Activated T-helper 17 cell treated with anti-CD3 and anti-CD28 coated beads, Interleukin-2, amount 50 U/mL, for 72 hours (primary cell): ENCODE measurements at places on chromosomes 7 and 10.
A peak's percentile ranks its signal among the peaks of the same experiment; 100 is the strongest.

DNA sequence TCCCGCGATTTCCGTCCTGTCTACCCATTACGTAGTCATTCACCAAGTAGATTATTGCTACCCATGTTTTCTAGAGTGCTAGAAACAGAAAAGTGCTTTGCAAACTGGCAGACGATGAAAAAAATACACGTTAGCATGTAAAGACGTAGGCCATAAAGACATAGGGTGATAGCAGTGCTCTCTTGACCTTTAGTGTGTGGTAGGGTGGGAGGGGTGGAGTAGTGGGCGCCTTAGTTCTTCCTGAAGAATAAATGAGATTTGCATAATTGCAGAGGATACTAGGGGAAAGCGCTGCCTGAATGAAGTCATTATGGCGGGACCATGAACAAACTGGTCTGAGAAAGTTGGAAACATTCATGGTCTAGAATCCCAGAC lies 948 bp downstream of the ZNF485 start:
- ATAC-seq, result no peak

DNA sequence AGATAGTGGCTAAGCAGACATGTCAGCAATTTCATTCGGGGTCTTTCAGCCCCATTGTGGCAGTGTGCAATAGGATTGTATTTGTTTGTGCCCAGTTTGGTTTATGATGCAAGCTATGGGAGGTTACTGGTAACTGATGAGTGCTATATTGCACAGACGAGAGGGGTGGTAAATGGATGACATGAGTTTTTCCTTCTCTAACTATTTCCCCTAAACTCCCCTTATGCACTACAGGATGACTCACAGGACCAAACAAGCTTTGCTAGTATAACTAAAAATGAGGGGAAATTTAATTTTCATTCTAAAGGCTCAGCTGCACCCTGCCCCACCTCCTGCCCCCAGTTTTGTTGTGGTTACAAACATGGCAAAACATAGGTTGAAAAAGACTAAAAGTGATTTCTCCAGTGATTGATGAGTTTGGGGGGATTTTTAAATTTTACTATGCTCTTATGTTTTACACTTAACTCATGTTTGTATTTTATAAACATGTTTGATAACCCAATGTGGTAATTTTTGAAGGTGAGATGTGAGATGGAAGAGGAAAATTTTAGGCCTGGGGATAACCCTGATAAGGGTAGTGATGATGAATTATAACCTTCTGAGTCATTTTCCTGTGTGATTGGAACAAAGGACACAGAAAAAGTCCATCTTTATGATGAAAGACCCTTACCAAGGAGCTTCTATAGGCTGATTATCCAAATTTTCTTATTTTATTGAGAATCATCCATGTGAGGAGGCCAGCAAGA lies 60.8 kb upstream of the NAMPT start:
- peak; percentile 79 for ATAC-seq

DNA sequence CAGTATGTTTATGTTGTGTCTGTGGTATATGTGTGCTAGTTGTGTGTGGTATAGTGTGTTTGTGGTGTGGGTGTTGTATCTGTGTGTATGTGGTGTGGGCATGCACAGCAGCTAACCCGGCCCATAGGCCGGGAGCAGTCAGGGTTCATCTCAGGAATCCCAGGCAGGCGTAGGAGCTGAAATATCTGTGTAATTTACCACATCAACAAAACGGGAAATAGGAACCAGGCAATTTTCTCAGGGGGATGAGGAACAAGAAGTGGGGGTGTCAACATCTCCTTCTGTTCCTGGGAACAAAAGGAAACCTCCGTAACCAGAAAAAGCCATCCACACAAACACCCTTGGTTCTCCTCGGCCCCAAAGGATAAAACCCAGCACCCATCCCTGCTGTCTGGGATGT lies 24.5 kb upstream of the ZNF488 start:
- no peak for ATAC-seq

DNA sequence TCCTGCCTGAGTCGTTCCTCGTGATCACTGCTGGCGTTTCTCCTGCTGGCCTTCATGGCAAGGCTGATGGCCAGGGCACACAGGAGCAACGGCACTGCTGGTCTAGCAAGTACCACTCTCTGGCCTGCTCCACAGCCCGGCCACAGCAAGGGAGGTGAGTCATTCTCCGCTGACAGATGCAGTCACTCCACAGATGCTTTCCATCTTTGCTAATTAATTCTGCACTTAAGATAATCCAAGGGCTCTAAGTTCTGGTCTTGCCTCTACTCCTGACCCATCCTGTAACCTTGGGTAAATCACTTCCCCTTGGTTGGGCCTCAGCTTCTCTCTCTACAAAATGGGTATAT lies 244.4 kb downstream of the RPS24 start:
- ATAC-seq, result no peak

DNA sequence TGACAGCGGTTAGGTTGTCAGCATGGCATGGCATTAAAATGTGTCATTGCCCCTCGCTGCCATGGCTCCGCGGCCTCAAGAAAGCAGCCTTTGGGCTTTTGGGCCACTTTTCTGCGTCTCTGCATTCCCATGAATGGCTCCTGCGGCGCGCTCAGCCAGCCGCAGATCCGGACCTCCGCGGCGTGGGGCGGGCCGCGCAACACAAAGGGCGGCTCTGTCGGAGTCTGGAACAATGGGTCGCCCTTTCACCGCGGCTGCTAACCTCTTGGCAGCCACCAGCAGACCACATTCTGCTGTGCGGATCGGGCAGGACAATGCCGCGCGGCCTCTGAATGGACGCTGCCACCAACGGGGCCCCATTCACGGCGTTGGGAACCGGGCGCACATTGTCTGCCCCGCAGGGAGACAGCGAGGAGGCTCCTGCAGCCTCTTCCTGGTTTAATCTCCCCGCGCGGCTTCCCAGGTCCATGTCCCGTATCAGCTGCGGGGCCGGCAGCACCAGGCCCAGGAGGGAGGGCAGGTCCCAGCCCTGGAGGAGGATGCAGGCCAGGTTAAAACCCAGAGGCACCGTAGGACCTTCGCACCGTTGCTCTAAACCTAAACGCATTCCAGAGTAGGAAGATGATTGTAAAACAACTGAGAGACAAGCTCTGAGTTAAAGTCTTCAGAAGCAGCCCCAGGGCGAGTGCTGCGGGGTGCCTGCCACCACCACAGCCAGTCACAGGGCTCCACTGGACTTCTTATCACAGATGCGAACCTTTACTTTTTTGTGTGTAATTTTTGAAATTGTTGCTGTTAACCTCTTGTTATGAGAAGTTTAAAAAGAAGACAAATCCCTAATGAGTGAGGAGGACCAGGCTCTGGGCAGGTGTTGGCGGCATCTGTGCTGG lies 71.6 kb downstream of the NKX6-2 start:
- ATAC-seq, result no peak

GRCh38 chr10:63236113-63236935 lies 103.2 kb downstream of the NRBF2 start:
- peak; percentile 96 for ATAC-seq

DNA sequence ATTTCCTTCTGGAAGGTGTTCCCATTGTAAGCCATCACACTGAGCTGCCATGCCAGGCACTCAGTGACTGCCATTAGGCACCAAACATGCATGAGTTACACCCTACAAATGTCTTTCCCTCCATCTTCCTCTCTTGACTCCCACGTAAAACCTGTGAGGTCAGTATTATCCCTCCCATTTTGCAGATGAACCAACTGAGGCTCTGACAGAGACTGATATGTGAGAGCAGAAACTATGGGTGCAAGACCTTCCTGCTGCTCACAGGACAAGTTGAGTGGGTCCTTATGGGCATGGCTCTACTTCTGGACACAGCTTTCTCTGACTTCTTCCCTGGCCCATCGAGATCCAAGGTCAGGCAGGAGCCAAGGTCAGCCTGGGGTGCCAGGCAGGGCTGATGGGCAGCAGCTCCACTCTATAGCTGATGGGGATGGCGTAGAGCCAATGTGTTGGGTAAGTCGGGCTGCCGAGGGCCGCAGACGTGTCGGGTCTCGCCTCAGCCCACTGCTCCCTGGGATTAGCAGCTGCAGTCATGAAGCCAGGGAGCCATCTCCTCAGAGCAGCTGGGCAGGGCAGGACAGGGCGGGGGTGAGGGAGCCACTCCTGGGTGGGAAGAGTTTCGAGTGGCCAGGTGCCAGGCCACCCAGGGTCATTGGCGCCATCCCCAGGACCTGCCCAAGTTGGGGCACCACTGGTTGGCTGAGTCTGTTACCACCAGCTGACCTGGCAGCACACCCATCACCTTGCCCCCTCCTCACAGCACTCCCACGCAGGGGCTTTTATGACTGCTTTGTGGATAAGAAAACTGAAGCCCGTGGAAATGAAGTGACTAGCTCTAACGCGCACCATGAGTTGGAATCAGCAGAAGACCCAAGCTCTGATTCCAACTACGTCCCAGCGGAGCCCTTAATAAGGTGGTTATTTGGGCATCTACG lies 117.8 kb upstream of the ZMIZ1 start:
- ATAC-seq, result no peak

- ATAC-seq, result no peak
Observed at GRCh38 chr7:54833001-54833467, 74.0 kb upstream of the SEC61G start.

GRCh38 chr7:80634505-80634904 lies 3.9 kb upstream of the CD36 start:
- no peak for ATAC-seq
